ENCODE measurements at places on chromosomes 2 and 18.

DNA sequence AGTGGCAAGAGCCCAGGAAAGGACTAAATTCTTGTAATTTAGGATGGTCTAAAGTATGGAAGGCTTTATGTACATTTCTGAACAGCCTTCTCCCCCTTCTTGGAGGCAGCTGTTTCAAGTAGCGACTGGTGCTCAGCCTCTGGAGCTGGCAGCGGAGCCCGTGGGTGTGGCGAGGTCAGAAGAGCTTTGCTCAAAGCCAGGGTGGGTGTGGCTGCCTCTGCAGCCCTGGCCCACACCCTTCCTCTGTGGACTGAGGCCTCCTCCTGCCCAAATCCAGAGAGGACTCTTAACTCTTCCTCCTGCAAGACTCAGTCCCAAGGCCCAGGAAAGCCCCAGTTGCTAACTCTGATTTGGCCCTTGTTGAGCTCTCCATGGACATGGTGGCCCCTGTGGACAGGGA, 202.1 kb upstream of the REV1 start:
- no peak for DNase-seq

GRCh38 chr18:63322908-63323634, 3.5 kb upstream of the BCL2 start:
- no peak for DNase-seq

- no peak for DNase-seq
Measured at GRCh38 chr18:74230922-74231714, 60.6 kb downstream of the CYB5A start.

DNA sequence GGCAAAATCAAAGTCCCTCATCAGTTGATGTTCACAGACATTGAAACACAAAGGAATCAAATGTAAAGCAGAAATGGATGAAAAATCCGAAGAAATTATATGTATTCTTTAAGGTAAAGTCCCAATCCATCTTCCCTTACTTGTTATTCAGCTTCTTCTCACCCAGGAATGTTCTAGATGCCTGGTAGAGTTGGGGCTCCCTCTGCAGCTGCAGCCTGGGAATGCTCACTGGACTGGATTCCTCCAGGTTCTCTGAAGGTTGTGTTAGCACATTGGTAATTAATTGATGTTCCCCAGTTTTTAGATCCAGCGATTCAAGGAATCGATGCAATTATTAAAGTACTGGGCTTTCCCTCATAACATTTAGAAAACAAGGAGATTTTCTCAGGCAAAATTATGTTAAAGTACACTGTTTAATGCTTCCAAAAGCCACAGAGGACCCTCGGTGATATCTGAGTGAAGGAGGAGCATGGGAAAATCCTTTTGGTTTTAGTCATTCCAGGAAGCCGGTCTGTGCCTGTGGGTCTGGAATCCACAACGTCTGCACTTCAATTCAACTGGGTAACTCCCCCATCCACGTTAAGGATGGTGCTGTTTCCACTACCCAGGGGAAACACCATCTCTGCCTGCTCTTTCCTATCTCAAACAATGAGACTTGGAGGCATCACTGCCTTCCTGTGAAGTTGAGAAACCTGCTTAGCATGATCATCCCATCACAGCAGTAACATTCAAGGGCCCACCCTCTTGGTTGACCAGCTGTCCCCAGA, 22.0 kb downstream of the NTSR2 start:
- no peak for DNase-seq

DNA sequence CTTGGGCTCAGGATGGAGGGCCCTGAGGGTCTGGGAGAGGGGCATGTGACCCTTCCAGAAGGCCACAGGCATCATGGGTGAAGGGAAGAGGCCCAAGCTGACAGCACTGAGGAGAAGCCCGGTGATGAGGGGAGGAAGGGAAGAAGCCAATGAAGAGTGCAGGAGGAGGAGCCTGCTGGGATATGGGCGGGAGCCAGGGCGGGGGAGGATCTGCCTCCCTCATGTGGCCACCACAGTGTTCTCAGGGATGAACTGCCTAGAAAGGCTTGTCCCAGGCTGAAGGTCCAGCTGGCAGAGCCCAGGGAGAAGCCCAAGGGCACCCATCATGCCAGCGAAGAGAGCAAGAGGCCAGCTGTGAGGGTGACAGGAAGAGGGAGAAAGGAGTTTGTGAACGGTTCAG, 24.6 kb upstream of the PLB1 start:
- DNase-seq: no peak

DNA sequence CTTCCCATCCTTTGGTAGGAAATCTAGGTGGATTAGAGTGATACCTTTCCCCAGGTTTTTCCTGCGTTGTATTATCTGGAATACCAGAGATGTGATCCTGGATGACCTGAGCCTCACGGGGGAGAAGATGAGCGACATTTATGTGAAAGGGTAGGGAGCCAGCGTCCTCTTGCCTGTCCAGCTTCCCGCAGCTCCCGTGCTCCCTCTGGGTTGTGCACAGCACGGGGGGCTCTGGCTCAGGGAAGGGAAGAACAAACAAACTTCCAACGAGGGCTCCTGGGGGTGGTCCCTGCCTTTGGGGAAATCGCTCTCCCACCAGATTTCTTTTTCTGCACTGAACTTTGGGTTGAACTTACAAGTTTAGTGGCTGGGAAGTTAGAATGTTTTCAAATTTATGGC, 215.7 kb downstream of the DYSF start:
- DNase-seq: no peak

- no peak for DNase-seq
Measured at GRCh38 chr18:55250768-55251173, 291.5 kb upstream of the CCDC68 start.

- DNase-seq: no peak
Measured at GRCh38 chr2:18345848-18346247, 214.6 kb downstream of the RDH14 start.

All from HS-27A (cell line).